GM23338 (cell line): ENCODE measurements at places on chromosomes 3 and 15.

- no peak for DNase-seq
Measured at GRCh38 chr3:112811131-112811884, 35.4 kb downstream of the CD200R1L start.

DNA sequence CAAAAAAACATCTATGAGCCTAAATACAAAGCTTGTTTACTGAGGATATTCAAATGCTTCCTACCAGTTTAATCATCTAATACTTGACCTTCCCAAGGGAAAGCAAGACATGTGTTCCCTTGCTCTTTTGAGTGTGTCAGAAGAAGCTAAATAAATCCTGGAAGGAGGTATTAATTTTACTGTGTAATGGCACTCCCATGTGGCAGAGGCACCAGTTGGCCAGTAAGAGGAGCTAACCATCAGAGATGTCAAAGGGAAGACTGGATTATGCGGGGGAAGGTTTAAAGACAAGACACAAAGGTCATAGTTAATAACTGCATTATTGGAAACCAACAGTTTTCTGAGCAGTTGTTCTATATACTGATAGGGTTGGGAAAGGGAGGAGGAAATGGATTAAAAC, 125.1 kb downstream of the SUCLG2 start:
- no peak for DNase-seq

- DNase-seq: peak; percentile 77
Measured at GRCh38 chr3:30751610-30752299, 142.7 kb downstream of the GADL1 start.

- peak; percentile 55 for DNase-seq
Measured at GRCh38 chr3:194565597-194566190, 67.5 kb downstream of the TMEM44 start.

DNA sequence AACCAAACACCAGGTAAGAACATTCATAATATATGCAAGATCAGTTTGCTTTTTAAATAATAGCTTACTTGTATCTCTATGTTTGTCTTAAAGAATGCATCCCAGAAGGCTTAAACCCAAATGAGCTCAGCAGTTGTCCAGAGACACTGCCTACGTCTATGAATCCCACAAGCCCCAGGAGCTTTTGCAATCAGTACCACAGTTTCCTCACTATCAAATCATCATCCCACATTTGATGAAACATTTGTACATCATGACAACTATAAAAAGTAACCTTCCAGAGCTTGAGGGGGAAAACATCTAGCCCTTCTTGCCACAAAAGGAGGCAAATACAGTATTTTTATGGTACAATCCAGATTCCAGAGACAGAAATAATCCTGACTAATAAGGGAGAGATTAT, 63.7 kb downstream of the ATP8B4 start:
- no peak for DNase-seq

DNA sequence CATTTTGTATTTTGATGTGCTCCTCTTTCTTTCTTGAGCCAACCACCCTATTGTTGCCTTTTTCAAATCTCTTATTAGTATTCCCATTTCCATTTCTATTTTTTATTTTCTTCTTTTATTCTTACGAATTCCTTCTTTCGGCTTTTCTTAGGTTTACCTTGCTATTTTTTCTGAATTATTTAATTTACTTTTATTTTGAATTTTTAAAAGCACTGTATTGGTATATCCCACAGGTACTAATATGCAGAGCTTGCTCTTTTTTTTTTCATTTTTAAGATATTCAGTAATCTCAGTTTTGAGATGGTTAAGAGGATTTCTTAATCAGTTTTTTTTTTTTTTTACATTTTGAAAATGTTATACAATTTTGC, 18.4 kb upstream of the MCF2L2 start:
- no peak for DNase-seq

- DNase-seq: no peak
Measured at GRCh38 chr15:99106417-99107220, 1.7 kb downstream of the SYNM start.

DNA sequence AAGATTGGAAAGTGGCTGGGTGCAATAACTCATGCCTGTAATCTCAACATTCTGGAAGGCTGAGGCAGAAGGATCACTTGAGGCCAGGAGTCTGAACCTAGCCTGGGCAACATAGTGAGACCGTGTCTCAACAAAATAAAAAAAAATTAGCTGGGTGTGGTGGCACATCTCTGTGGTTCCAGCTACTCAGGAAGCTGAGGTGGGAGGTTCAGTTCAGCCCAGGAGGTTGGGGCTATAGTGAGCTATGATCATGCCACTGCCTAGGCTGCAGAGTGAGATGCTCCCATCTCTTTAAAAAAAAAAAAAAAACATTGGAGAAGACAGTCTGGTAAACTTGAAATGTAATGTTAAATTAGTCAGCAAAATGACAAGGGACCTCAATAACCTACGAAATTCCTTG, 57.9 kb downstream of the STAG1 start:
- no peak for DNase-seq

DNA sequence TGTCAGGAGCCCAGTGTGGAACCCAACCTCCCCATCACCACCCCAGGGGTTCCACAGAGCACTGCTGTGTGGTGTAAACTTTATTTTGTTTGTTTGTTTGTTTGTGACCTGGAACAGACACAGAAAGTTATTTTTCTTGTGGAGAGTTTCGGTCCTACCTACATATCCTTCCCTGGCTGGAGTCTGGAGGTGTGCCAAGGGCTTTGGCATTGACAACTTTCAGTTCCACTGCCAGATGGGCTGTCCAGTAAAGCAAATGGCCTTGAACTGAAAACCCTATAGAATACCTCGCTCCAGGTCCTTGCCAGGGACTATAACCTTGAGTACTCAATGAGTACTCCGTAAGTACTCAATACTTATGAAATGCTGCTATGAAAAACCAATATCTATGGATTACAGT, 103.5 kb downstream of the MITF start:
- no peak for DNase-seq

DNA sequence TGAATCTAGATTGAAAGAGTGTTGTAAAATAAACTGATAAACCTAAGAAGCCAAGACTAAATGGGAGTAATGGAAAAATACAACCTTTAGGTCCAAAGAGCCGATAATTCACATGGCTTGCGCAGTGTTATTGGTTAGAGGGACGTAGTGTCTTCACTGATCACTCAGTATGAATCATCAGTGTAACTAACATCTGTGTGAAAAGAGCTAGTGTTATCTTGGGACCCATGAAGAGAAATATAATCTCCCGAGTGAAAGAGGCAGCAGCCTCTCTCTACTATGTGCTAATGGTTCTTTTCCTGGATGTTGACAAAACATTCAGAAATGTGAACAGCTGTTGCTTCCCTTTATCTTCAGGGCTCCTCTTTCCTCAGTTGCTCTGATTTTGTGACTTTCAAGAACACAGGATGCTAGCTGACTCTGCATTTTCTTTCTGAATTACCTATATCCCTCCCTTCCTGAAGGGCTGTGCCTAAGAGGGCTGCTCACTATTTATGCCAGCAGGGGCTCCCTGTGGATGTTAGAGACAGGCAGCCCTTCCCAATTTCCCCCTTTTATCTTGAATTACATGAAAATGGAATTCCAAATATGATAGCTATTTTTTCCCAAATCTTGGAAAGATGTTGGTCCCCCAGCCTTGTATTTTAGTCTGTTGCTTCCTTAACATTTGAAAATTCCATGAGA, 128.8 kb downstream of the GRM7 start:
- DNase-seq: peak; percentile 1

GRCh38 chr3:177102553-177102952, 94.7 kb downstream of the TBL1XR1 start:
- DNase-seq: no peak

DNA sequence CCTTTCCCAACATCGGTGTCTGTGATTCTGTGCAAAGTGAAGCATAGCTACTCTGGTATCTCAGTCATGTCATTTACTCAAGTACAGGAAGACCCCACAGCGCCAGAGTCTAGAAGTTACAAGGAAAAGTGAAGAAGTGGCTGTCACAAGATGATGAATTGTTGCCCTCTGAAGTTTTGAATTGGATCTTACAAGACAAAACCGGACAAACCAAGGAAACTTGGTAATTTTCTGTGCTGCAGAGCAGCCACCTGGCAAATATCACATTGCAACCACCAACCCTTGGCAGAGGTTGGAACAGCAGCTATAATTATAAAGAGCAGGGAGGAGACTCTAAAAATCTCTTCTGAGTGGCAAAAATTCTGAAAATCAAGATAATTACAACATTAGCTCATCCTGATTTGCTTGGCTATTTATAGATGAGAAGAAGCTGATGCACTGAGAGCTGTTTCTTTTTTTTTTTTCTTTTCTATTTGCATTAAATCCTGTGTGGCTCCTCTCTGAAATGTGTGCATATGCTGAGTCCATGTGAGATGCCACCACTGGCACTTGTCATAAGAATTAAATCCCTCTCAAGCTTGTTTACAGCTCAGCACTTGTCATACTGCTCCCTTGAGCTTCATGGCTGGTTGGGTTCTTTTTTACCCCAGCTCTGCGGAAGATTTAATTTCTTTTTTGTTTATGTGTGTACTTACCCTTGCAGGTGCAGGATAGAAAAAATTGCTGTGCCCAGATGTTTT, 68.0 kb upstream of the MNS1 start:
- no peak for DNase-seq

DNA sequence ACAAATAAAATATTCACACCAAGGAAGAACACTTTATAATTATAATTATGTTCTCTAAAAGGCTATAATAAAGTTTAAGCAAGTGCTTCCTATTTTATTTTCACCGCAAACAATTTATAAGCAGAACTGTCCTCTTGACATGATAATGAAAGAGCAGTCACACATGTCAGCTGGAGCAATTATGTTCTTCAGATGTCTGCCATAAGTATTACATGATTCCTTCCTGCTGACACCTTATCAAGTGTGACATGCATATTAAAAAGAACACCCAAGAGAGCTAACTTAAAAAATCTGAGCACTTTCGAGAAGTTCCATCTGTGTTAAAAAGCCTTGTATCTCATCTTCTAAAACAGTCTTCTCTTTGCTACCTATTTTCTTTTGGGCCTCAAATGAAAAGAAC, 249.5 kb downstream of the SQOR start:
- DNase-seq: no peak

DNA sequence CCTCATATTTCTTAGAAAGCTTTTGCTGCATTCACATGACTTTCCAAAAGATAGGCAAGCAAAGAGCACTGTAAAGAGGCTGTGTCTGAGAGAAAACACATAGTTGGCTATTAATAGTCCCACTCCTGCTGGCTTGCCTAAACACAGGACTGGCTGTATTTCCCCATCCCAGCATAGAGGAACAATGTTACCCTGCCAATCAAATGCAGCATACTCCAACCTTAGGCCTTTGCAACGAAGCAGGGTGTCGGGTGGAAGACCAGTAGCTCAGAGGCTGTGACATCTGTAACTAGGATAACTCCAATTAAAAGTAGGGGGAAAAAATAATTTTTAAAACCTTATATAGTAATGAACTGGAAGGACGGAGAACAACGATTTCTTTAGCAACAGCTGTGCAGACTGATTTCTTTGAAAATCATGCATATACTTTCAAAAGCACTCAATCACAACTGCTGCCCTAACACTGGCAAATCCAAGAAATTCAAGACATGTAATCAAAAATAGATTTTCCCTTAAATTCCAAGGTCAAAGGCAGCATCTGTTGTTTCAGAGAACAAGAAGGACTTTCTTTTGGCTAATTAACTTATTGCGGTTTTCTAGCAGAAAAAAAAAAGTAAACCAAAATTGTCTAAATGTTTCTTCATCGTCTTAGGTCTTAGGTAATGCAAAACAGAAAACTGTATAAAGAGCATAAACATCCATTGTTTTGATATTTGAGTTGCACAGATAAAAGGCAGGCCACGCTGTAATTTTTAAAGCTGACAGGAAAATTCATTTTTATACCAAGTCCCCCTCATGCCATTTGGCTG, 139.3 kb downstream of the TNIK start:
- no peak for DNase-seq

- DNase-seq: no peak
Measured at GRCh38 chr3:158272081-158272480, 162.2 kb downstream of the RSRC1 start.

DNA sequence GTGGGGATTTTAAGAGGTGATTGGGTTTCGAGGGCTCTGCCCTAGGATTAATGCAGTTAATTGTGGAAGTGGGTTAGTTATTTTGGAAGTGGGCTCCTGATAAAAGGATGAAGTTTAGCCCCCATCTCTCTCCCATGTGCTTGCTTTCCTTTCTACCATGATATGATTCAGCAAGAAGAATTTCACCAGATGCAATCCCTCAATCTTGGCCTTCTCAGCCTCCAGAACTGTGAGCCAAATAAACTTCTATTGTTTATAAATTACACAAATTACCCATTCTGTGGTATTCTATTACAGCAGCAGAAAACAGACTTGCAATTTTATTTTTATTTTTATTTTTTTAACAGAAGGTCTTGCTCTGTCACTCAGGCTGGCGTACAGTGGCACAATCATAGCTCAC, 27.3 kb upstream of the UBE2E1 start:
- DNase-seq: no peak

- DNase-seq: no peak
Measured at GRCh38 chr3:39098473-39099000, 8.9 kb downstream of the GORASP1 start.

GRCh38 chr15:42796955-42797782, 60.2 kb upstream of the CDAN1 start:
- peak; percentile 28 for DNase-seq

DNA sequence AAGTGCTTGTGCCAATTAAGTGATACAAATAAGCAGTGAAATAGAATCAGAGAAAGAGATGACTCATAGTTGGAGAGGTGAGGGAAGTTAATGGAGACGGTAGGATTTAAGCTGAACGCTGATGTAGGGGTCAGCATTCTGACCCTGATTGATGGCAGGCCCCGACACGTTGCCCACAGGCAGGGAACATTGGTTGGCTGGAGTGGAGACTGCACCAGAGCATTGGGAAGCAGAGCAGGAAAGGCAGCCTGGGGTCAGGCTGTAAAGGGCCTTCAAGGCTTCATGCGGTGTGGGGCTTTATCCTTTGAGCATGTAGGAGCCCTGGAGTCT, 68.6 kb downstream of the DCUN1D1 start:
- no peak for DNase-seq

DNA sequence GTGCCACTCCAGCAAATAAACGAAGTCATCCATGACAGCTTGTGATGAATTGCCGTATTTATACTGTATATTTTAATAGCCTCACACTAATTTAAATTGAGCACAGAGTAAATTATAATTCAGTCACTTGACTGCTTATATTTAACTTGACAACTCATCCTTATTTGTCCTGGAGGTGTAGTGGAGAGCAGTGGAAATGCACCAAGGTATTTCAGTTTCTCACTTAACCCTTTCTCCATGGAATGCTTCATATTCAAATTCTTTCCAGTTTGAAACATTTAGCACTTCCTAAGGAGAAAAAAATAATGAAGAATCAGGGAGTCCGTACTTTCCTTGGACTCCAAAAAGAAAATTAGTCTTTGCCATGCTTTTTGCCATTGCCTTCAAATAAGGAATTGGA, 99.0 kb downstream of the MAP2K5 start:
- DNase-seq: peak; percentile 27
